ENCODE measurements at places on chromosomes 3 and 15. TPM values are rescaled to one million over a fixed set of nuclear protein-coding genes. Genes with fewer than 3 reads are reported as not detected.
A peak's percentile ranks its signal among the peaks of the same experiment; 100 is the strongest.

Gene ANKRD34C
- total RNA-seq, result not detected

Gene CLEC3B
- total RNA-seq, result 217 TPM

Gene B3GALNT1
- total RNA-seq, result 25.8 TPM

Gene IL17RD
- 2.4 TPM for total RNA-seq

Gene CHL1
- total RNA-seq, result 20.2 TPM

Gene FAM3D
- total RNA-seq, result 5.8 TPM

Gene TPRG1
- total RNA-seq, result 23.4 TPM

Gene ATP6V1A
- total RNA-seq, result 104 TPM

Gene C3orf70
- total RNA-seq, result 3.2 TPM

GRCh38 chr15:59933607-59934006, 70.5 kb upstream of the FOXB1 start:
- no peaks in the 10 kb centered on the region for H3K4me1 ChIP-seq
- H3K27me3 ChIP-seq, result no peaks in the 10 kb centered on the region
- H3K4me3 ChIP-seq, result no peak overlapping the region

GRCh38 chr3:135784557-135784956, 181.0 kb upstream of the PPP2R3A start:
- H3K4me1 ChIP-seq, result no peaks in the 10 kb centered on the region
- DNase-seq, result no peak
- H3K27ac ChIP-seq, result no peak overlapping the region
- no peaks in the 10 kb centered on the region for H3K36me3 ChIP-seq

GRCh38 chr3:186974824-186975313, 44.5 kb downstream of the ST6GAL1 start:
- H3K4me1 ChIP-seq, result peaks cover 18% of the 10 kb centered on the region
- no peaks in the 10 kb centered on the region for H3K27me3 ChIP-seq
- no peak for DNase-seq
- H3K27ac ChIP-seq, result no peak overlapping the region
- peaks cover 39% of the 10 kb centered on the region for H3K36me3 ChIP-seq

- DNase-seq, result no peak
- H3K4me1 ChIP-seq, result no peaks in the 10 kb centered on the region
- H3K27me3 ChIP-seq, result no peaks in the 10 kb centered on the region
- H3K4me3 ChIP-seq, result no peak overlapping the region
Observed at GRCh38 chr3:147210676-147211075, 195.7 kb downstream of the ZIC4 start.

DNA sequence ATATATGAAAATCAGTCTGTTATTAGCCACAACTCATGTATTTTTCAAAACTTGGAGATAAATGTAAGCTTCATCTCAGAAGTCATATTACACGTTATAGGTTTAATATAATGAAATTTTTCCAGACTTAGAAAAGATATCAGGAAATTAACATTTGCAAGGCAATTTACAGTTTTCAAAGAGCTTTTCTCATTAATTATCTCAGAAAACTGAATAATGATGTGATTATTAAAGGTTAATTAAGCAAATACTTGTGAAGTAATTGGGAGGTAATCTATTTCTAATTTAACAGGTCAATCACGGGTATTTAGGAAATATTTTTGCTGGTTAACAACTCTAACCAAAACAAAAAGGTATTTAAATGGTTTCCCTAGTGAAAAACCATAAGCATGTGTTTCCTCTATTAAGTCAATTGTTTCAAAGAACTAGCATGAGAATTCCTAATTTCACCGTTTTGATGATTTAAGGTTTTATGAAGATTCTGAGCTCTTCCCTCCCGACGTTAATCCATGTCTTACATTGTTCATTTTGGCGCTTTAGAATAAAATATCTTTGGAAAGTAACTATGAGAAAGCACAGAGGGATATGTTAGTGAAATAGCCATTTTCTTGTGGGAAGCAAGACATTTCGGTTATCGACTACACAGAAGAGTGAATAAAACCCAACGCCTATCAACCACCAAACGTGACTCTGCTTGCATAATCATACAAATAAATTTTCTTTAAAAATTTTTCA, 1.5 kb upstream of the NEO1 start:
- peaks cover 26% of the 10 kb centered on the region for H3K4me1 ChIP-seq
- no peaks in the 10 kb centered on the region for H3K27me3 ChIP-seq
- no peak for DNase-seq
- no peaks in the 10 kb centered on the region for H3K36me3 ChIP-seq

- DNase-seq, result no peak
- H3K27me3 ChIP-seq, result no peaks in the 10 kb centered on the region
- H3K27ac ChIP-seq, result no peak overlapping the region
Observed at GRCh38 chr3:156604642-156605144, 49.8 kb upstream of the SSR3 start.

DNA sequence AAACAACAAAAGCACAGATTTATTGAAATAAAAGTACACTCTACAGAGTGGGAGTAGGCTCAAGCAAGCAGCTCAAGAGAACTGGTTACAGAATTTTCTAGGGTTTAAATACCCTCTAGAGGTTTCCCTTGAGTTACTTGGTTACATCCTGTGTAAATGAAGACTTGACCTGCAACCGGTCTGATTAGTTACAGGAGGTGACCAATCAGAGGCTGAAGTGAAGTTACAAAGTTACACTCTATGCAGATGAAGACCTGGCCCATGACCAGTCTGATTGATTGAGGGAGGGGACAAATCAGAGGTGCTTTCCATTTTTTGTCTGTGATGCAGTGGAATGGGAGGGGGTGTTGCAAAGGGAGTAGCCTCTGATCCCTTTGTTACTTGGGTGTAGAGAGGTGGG, 723.4 kb downstream of the ZPLD1 start:
- no peak for DNase-seq
- no peaks in the 10 kb centered on the region for H3K4me1 ChIP-seq
- H3K27me3 ChIP-seq, result no peaks in the 10 kb centered on the region
- H3K4me3 ChIP-seq, result no peak overlapping the region
- H3K27ac ChIP-seq, result no peak overlapping the region
- H3K36me3 ChIP-seq, result no peaks in the 10 kb centered on the region

- DNase-seq, result no peak
- no peaks in the 10 kb centered on the region for H3K36me3 ChIP-seq
- peaks cover 4% of the 10 kb centered on the region for H3K4me1 ChIP-seq
- H3K27me3 ChIP-seq, result no peaks in the 10 kb centered on the region
Observed at GRCh38 chr15:48719668-48720067, 74.2 kb upstream of the FBN1 start.

- H3K27me3 ChIP-seq, result no peaks in the 10 kb centered on the region
- H3K4me3 ChIP-seq, result no peak overlapping the region
- no peak overlapping the region for H3K27ac ChIP-seq
- no peaks in the 10 kb centered on the region for H3K36me3 ChIP-seq
Observed at GRCh38 chr3:56125358-56126005, 342.8 kb downstream of the ERC2 start.

- H3K27me3 ChIP-seq, result peaks cover 18% of the 10 kb centered on the region
- peak; percentile 51 for DNase-seq
- H3K36me3 ChIP-seq, result no peaks in the 10 kb centered on the region
Observed at GRCh38 chr3:2099028-2099671, 484 bp downstream of the CNTN4 start.

- peak overlapping the region; percentile 18 for H3K27ac ChIP-seq
- DNase-seq, result no peak
- no peak overlapping the region for H3K4me3 ChIP-seq
- peaks cover 18% of the 10 kb centered on the region for H3K4me1 ChIP-seq
Observed at GRCh38 chr3:46127503-46127902, 80.6 kb downstream of the CCR1 start.

DNA sequence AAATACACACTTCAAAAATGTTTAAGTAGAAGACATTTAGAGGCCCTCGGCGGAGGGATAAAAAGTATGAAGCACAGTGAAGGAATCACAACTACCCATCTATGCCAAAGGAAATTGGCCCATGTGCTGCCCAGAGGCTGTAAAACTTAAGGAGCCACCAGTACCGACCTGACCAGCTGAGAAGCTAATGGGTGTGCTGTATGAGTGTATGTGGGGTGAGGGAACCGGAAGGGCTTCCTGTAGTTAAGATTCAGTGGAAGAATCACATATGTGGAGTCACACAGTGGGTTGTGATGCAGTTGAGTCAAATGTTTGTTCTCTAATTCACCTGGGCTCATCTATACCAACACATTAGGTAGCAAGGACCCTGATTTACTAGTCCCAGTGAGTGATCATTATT, 516.0 kb upstream of the IL12A start:
- no peak overlapping the region for H3K27ac ChIP-seq
- no peaks in the 10 kb centered on the region for H3K27me3 ChIP-seq
- H3K4me3 ChIP-seq, result no peak overlapping the region
- no peaks in the 10 kb centered on the region for H3K36me3 ChIP-seq

DNA sequence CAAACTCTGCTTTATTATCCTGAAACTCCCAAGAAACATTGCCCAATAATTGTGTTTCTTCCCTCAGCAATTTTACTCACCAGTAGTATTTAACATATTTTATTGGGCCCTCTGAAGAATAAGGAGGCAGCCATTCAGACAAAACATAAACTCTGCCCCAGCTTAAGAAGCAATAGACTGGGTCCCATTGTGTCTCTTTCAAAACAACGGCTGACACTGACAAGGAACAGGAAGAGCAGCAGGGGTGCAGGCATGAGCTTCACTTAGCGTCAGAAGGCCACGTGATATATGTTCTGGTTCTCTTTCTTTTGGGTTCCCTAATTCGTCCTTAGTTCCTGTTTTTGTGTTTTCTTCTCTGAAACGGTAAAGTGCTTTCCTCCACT, 242.3 kb downstream of the FHIT start:
- H3K4me1 ChIP-seq, result no peaks in the 10 kb centered on the region
- H3K36me3 ChIP-seq, result no peaks in the 10 kb centered on the region
- no peak overlapping the region for H3K27ac ChIP-seq
- peak; percentile 55 for DNase-seq

GRCh38 chr15:53133255-53133850, 343.2 kb upstream of the ONECUT1 start:
- no peak for DNase-seq
- H3K4me3 ChIP-seq, result no peak overlapping the region
- H3K27me3 ChIP-seq, result no peaks in the 10 kb centered on the region
- H3K27ac ChIP-seq, result no peak overlapping the region
- H3K36me3 ChIP-seq, result no peaks in the 10 kb centered on the region
- no peaks in the 10 kb centered on the region for H3K4me1 ChIP-seq

GRCh38 chr3:151086484-151087456, 1.3 kb downstream of the MED12L start:
- H3K36me3 ChIP-seq, result no peaks in the 10 kb centered on the region
- H3K4me3 ChIP-seq, result peak overlapping the region; percentile 61
- peaks cover 41% of the 10 kb centered on the region for H3K27me3 ChIP-seq
- H3K27ac ChIP-seq, result no peak overlapping the region
- peak; percentile 74 for DNase-seq

- no peaks in the 10 kb centered on the region for H3K27me3 ChIP-seq
- H3K4me1 ChIP-seq, result peaks cover 4% of the 10 kb centered on the region
- no peaks in the 10 kb centered on the region for H3K36me3 ChIP-seq
- peak; percentile 65 for DNase-seq
- H3K4me3 ChIP-seq, result peak within 1 kb of the TSS; percentile 49
Observed at GRCh38 chr3:100993309-100993708, at the start of gene ABI3BP. Gene ABI3BP (minus strand): TSS chr3:100993421. CDS start chr3:100993384, 37 bp downstream.

- H3K36me3 ChIP-seq, result peaks cover 19% of the 10 kb centered on the region
- no peak overlapping the region for H3K27ac ChIP-seq
- H3K4me3 ChIP-seq, result no peak overlapping the region
- DNase-seq, result no peak
Observed at GRCh38 chr3:126033051-126033745, 50.7 kb downstream of the SLC41A3 start.
